HCT116 (cell line): ENCODE measurements at places on chromosomes 2 and 18.

DNA sequence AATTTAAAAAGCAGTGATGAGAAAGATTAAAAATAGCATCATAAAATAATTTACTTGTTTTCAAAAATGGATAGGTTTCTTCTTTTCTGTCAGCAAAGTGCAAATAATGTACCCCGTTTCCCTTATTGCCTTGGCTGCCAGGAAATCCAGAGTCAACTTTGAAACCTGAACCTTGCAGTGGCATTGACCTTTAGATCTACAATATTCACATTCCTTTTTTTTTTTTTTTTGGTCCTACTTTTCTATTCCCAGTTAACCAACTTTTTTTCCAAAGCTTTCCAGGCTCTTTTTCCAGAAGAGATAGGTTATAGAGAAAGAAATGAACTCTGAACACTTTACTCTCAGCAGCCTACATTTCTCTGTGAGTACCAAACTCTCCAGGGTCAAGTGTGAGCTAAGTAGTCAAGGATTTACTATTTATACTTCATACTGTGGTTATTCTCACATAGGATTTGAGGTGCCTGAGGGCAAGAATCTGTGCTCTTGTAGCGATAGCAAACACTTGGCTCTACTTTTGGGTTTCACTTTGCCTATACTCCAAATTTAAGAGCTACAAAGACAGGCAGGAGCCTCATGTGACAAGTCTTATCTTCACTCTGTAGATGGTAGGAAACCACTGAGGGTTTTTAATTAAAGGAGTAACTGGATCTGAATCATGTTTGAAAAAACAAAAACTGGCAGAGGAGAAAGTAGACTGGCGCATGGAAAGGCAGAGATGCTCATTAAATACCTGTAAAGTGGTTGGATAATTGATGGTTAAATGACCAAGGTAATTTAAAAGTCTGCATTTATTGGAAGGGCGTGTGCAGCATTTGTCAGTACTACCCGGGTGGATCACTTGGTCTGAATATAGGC is 63.2 kb upstream of the TMEM17 start:
- no peak for DNase-seq

DNA sequence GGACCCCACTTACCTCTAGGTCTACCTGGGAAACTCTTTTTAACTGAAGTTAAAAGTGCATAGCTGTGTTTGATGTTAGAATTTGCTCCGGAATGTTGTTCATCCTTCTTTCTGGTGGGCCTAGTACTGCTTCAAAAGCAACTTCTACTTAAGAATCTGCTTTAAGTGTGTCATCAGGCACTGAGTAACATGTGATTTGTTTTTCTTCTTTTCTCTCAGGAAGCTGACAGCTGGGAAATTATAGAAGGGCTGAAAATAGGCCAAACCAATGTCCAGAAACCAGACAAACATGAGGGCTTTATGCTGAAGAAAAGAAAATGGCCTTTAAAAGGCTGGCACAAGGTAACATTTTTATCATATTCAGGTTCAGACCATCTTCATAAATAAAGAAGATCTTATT is 122.9 kb downstream of the PRKRA start:
- DNase-seq = no peak

GRCh38 chr2:232920055-232920454 is 50.0 kb downstream of the SNORC start:
- no peak for DNase-seq

DNA sequence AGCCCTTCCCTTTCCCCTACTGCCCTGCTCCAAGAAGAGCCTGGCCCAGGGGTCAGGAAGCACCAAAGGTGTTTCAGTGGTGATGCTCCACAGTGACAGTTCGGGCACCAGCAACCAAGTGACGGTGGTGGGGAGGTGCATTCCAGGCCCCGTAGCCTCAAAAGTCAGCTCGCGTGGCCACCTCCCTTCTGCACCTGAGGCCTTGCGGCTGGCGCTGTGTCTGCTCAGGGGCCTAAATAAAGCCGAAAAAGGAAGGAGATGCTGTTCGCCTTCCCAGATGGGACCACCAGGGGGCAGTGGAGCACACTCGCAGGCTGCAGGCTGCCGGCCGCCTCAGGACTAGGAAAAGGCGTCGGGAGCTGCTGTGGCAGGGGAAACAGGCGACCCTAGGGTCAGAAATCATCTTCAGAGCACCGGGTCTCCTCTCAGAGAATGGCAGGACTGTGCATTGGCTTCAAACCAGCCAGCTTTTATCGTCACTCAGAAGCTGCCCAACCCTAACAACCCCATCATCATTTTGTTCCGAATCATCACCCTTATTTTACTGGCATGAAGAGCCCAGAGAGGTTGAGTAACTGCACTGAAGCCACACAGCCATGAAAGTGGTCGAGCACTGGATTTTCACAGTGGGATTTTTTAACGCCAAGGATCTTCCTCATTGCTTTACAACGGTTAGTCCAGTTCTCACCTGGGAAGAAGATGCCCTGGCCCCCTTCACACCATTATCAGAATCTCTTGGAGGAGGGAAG is 213.0 kb upstream of the CELF4 start:
- DNase-seq = peak; percentile 13

GRCh38 chr2:127425540-127426490 is 7.6 kb downstream of the PROC start:
- DNase-seq = no peak

DNA sequence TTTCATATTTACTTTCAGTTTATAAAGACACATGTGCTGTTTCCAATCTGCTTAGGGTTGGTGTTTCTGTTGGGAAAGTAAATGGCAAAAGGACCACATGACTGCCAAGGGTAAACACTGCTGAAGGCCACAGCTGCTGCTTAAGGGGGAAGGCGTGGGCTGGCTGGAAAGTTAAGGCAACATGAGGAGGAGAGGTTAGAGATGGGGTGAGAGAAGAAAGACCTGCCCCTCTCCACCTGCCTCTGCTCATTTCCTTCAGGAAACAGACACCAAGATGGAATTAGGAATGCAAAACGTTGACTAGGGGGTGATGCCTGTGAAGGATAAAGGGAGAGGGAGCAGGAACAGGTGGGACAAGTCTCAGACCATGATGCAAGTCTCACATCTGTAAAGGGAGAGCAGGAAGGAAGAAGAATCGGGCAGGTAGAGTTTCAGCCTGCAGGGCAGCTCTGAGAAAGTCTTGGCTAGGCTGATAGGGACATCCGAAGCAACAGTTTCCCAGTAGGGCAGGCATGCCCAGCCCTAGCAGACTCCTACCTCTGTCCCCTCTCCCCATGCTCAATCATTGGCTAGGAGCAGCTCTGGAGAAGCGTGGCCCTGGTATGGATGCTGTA is 86.0 kb downstream of the CDC42EP3 start:
- DNase-seq = no peak

- no peak for DNase-seq
Measured at GRCh38 chr2:206840999-206841398, 75.6 kb downstream of the FASTKD2 start.

DNA sequence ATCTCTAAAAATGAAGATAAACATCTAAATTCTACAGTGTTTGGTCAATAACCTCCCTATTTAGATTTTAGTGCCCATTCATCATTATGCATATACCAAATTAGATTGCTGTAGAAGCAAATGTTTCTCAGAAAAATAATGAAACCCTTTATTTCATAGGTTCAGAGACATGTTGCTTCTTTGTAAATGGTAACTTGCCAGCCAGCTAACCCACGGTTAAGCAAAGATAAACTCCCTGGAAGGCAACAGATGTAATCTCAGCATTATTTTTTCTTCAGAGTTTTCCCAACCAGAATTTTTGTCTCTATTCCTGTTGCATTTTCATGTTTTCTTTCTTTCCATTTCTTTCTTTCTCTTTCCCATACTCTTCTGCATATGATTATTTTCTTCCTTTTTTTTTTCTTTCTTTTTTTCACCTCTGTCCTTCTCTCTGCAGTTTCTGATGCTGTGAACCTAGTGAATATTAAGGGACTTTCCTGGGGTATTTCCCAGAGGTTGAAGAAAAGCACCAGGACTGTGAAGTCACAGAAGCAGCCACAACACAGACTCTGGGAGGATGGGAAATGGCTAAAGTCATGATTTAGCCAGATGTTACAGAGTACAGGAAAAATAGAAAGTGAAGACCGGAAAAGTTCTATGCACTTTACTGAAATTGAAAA is 50.0 kb upstream of the DSG1 start:
- DNase-seq = no peak

DNA sequence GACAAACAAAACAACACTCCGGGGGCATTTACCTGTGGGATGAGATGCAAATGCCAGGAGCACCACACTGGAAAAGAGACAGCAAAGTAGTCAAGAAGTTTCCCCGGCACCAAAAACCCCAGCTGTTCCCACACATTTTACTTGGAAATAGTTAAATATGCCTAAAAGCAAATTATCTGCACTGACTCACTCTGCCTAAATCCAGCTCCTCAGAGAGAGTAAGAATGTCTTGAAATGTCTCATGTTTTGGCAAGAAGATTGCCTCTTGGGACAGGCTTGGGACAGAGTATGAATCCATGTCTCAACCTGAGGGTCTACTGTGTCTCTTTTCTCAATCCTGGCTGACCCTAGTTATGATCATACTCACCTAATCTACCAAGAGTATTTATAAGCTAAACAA is 87.5 kb upstream of the RIOK3 start:
- DNase-seq = no peak

DNA sequence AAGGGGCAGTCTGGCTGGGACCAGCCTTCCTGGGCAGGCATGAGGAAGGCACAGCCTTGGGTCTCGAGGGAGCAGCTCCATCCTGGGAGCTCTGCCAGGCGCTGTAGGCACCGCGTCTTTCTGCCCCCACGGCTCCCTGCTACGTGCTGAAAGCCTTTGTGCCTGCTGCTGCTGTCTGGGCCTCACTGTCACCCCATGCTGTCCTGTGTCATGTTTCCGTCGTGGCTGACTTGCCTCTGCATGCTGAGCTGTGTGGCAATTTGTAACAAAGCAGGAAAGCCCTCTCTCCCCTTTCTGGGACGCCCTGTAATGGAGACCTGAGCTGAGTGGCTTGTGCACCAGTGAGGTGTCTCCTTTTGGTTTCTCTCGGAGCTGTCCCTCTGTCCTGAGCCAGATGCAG is 152.5 kb downstream of the TSN start:
- no peak for DNase-seq

- no peak for DNase-seq
Measured at GRCh38 chr18:62621546-62621945, 93.8 kb upstream of the PHLPP1 start.

DNA sequence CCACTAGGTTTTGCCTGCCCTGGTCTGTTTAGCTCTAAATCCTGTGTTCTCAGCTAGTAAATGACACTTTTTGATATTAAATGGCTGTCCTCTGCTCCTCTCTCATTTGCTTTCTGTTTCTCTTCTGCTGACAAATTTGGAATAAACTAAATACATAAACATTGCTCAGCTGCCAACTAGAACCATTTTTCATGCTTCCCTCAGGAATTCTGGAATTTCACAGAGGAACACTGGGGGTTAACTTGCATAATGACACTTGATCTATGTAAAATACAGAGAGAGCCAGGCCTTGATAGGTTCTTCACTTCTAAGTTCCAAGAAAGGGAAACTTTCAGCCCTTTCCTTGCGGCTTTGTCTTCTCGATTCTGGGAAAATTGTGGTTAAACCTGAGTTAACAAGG is 450.6 kb upstream of the ST6GAL2 start:
- no peak for DNase-seq

GRCh38 chr2:39091543-39091942 is 29.3 kb downstream of the SOS1 start:
- no peak for DNase-seq

DNA sequence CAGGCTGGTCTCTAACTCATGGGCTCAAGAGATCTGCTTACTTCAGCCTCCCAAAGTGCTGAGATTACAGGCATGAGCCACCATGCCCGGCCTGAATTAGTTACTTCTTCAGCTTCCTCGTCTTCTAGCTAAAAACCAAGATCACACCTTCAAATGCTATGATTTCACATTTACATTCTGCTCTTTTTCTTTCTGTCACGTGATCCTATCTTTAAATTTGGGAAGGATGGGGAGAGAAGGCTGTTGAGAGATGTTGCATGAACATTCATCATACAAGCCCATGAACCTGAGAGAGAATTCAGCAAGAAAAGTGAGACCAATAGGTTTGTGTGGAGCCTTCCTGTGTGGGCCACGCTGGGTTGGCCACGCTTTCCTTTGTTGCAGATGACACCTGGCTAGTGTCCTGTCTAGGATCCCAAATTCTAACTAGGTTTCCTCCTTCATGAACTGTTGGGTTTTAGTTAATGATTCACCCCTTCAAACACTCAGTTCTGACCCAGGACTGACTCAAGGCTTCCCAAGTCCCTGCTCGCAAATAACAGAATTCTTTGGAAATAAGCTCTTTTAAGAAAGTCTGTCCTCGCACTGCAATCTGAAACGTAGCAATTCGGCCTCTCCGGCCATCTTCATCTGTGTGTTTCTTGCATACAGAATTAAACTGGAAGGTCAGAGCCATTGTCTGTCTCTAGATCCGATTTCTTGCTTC is 57.3 kb upstream of the CREB1 start:
- DNase-seq = no peak

DNA sequence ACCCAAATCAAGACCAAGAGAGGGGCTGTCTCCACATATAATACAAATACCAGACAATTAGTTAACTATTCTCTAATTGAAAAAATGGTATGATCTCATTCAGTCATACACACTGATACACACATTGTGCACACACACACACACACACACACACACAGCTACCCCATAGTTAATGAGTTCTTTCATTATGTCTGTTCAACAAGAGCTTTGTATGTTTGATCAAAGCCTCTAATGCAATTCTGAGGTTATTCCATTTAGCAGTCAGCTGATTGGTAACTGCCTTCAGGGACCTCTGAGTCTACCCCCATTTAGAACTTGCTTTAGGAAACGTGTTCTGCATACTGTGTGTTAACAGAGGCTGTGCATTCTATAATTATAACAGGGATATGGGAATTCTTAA is 741.4 kb upstream of the LRRTM4 start:
- no peak for DNase-seq

- no peak for DNase-seq
Measured at GRCh38 chr2:167856190-167856589, 391.2 kb downstream of the STK39 start.

- no peak for DNase-seq
Measured at GRCh38 chr2:75500633-75501032, 60.1 kb downstream of the EVA1A start.

DNA sequence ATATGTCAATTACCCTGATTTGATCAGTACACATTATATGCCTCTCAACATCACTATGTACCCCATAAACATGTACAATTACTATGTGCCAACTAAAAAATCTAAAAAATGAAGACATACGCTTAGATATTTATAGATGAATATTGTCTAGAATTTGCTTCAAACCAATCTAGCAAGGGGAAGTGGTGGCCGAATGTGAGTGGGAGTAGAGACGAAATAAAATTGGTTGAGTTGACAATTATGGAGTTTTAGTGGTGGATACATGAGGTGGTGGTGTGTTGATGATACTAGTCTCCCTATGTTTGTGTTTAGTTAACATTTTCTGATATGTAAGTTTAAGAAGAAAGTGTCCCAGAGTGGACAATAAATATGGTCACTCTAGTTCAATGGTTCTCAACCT is 49.0 kb downstream of the SDC1 start:
- DNase-seq = no peak

DNA sequence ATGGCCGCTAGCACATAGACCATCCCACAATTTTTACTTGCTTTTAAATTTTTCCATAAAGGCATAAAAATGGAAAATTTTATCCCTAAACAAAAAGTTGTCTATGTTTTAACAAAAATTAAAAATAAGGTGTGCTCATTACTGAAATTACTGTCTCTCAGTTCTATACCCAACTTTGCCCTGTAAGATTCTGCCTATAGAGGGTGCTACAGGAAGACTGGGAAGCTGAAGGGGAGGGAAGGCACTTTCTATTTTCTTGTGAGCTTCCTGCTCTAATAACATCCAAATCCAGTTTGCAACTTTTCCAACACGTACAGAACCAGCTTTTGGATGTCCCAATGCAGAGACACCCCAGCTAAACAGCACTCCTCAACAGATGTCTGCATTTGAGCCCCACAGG is 666.9 kb downstream of the PLCL1 start:
- DNase-seq = no peak

- DNase-seq = no peak
Measured at GRCh38 chr2:59713577-59713976, 839.9 kb downstream of the BCL11A start.
